Glomerular endothelial cell (primary cell): ENCODE measurements at places on chromosomes 4 and X. TPM values are rescaled to one million over a fixed set of nuclear protein-coding genes. Genes with fewer than 3 reads are reported as not detected.

GRCh38 chrX:30525732-30526131 lies 51.8 kb downstream of the TASL start:
- no peak for DNase-seq

- no peak for DNase-seq
Measured at GRCh38 chr4:6576932-6577331, 1.9 kb downstream of the MAN2B2 start.

- no peak for DNase-seq
Measured at GRCh38 chr4:166972071-166972470, 262.2 kb downstream of the SPOCK3 start.

DNA sequence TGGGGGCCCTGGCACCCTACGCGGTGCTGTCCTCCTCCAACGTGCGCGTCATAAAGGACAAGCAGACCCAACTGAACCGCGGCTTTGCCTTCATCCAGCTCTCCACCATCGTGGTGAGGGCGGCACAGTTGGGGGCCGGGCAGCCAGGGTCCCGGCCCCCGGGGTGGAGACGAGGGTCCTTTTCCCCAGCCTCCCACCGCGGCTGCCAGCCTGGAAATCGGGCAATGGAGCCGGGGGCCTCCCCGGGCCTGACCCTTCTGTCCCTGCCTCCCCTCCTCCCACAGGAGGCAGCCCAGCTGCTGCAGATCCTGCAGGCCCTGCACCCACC lies 13.7 kb upstream of the UBA1 start:
- DNase-seq = no peak

GRCh38 chrX:39318506-39319343 lies 517.5 kb downstream of the MID1IP1 start:
- no peak for DNase-seq

GRCh38 chr4:85154591-85154990 lies 188.1 kb upstream of the WDFY3 start:
- DNase-seq = no peak

DNA sequence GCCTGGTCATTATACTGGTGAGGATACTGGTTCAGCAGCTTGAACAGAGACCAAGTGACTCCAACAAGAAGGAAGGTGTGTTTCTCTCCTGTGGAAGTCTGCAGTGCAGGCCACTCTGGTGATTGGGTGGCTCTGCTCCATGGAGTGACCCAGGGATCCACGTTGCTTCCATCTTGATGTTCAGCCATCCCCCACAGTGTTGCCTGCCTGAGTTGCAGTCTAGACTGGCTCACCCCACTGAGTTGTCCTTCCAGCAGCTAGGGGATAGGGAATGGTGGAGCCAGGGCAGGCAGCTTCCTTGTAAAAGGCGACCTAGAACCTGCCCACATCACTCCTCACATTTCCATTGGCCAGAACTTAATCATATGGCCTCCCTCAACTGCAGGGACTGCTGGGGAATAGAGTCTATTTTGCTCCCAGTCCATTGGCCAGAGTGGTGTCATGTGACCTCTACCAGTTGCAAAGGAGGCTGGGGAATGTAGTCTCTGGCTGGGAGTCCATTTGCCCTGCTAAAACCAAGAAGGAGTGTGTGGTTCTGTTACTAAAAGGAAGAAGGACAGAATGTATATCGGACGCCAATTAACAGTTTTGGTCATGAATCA lies 8.0 kb downstream of the MAN2B2 start:
- DNase-seq = peak; percentile 5

DNA sequence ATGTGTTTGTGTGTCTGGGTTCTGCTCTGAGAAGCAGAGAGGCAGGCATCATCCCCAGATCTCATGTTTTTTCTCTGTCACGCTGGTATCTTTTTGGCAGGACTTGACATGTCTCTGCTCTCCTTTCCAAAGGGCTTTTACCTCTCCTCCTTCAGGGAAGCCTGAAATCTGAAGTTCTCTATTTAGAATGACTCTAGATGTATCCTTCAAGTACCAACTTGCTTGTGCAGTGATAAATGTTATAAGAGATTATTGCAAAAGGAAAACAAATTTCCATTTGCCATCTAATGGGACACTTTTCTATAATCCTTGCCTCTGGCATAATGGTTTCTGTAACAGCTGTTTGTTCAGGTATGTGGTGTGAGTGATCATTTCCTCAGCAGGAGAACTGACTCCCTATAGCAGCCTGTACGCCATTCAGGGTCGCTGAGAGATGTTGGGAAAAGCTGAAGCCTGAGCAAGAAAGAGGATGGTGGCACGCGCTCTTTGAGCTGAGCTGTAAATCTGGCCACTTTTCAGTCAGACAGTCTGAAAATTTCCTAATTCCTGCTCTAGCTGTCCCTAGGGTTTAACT lies 72.5 kb downstream of the CNGA2 start:
- no peak for DNase-seq

- peak; percentile 62 for DNase-seq
Measured at GRCh38 chrX:11533199-11533651, 132.5 kb downstream of the ARHGAP6 start.

DNA sequence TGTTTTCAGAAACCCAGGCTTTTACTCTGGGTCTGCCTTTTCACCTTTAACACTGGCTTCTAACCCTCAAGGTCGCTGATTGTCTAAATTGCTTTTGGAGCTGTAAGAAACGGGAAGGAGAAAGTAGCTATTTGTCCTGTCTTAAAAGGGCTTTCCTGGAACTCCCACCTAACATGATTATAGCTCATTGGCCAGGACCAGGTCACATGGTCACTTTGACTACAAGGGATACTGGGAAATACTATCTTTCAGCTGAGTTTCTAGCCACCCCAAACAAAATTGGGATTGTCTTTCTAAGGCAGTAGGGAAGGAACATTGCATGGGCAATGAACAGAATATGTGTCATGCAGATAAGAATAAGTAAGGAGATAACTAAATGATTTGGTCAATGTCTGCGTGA lies 106.7 kb upstream of the ARHGAP24 start:
- no peak for DNase-seq

DNA sequence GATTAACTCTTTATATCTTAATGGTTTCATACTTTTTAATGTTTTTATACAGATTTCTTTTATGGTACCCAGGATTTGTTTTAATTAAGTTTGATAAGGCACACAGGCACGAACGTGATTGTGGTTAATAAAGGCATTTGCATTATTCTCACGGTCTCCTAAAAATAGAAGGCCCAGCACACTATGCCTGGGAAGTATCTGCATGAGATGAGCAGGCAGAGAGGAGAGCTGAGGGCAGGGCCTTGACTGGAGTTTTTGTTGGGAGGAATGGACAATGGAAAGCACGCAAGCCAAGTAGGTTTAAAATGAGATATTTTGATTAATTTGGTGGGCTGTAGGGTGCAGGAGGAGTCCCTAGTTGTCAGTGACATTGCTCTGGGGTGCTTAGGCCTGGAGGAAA lies 1714.3 kb upstream of the PCDH7 start:
- DNase-seq = no peak

GRCh38 chr4:2396781-2397368 lies 21.6 kb downstream of the ZFYVE28 start:
- DNase-seq = no peak

- DNase-seq = no peak
Measured at GRCh38 chr4:118345813-118346212, 7.0 kb downstream of the PRSS12 start.

- no peak for DNase-seq
Measured at GRCh38 chr4:25821899-25822298, 40.9 kb downstream of the SEL1L3 start.

- DNase-seq = no peak
Measured at GRCh38 chr4:17155486-17155885, 257.0 kb upstream of the LDB2 start.

DNA sequence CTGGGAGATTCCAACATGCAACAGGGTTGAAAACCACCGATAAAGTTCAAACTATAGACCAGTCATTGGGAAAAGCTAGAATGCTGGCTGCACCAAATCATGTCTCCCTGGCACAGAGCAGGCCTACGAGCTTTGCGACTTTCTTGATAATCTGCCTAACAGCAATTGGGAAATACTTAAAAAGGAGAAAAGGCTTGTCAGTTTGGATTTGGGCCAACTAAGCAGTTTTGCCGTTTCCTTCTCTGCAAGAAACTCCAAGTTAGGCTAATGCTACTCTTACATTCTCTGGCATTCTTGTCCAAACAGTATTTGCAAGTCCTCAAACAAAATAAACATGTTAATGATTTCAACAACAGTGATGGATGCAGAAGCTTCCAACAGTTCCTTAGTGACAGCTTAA lies 87.9 kb downstream of the PDK3 start:
- DNase-seq = no peak

DNA sequence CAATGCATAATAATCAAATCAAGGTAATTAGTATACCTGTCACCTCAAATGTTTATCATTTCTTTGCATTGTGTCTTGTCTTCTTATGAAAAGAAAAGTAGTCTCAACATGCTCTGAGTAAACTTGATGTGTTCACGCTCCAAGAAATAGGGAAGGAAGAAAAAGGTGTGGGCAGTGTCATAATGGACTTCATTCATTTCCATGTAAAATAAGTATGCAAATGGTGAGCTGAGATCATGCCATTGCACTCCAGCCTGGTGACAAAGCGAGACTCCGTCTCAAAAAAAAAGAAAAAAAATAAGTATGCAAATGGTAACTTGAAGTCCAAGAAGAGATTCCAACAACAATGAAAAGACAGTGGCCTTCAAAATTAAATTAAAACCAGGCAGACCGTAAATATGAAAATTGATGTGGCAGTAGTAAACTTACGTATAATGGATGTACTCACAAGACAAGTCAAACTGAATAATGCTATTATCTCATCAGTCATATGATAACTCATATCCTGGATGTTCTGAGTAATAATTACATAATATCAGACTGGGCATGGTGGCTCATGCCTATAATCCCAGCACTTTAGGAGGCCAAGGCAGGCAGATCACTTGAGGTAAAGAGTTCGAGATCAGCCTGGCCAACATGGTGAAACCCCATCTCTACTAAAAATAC lies 6.0 kb upstream of the CWH43 start:
- no peak for DNase-seq

GRCh38 chr4:73221734-73222133 lies 36.9 kb downstream of the ANKRD17 start:
- DNase-seq = no peak

DNA sequence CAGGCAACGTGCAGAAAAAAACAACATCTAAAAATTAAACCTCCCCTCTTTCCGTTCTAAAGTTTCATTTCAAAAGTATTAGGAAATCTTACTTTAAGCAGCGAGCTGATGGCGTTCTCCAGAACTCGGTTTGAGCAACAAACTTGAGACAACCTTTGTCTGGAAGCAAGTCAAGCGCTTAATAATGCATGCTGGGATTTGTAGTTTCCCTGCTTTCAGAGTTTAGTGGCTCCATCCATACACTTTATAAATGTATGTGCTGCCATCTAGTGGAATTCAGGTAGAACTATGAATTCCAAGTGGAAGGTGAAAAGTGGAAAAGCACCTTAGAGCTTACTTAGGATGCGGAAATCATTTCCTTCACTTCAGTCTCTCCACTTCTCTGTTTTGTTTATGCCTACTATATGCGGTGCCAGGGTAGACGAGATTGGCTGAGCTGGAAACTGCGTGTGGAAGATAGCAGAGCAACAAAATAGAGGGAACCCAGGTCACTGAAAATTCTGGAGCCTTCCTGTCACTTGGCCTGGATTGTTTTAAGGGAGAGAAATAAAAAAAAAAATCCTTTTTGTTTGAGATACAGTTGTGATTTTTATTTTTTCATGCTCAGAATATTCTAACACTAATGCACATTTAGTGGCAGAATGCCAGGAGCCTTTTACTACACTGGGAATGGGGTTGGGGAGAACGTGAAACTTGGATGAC lies at the start of gene BDH2:
Gene BDH2 (minus strand): TSS at position 144 of the 702 bp plus-strand sequence. CDS start 3,580 bp downstream, outside the sequence.
- peak; percentile 90 for DNase-seq

DNA sequence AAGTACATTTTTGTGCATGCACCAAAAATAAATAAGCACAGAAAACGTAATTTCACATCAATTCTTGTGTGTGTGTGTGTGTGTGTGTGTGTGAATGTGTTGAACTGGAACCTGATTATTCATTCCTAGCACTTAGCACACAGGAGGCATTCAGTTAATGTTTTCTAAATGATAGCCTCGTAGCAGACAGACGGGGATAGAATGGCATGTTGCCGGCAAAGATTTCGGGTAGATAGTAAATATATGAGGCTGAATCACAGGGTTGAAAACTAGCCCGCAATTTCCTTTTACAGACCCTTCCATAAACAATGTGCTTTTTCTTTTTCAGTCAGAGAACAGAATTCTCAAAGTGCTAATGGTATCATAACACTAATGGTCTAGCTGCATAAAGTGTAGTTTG lies 13.5 kb downstream of the MAOB start:
- no peak for DNase-seq

DNA sequence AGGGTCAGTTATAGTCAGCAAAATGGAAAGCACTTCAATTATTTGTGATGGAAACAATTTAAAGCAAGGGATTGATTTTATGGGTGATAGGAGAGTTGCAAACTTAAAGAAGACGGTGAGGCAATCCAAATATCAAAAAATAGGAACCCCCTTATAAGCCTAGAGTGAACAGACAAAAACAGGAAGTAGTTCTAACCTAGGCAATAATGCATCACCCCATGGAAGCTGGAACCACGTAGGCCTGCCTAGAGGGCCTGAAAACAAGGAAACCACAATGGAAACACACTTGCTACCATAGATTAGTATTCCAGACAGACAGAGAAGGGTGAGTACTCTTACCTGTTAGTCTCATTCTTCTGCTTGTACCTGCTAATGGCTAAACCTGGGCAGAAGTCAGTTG lies 13.5 kb upstream of the GK2 start:
- no peak for DNase-seq

DNA sequence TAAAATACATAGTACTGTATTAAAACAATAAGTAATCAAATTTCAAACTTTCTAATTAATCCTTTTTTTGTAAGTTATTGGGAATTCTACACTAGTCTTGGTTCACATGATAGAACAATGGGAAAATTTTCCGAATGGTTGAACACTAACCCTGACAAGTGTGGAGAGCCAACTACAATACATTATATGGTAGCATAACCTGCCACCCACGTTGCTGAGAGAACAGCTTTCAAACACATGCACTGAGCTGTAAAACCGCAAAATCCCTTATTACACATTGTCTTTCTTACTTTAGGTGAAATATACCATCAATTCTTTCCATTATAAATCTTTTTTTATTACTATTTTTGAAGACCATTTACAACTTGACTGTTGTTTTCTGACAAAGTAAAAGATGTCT lies 54.7 kb downstream of the ANAPC10 start:
- no peak for DNase-seq

Gene RENBP
- total RNA-seq = 19.0 and 23.7 TPM in 2 replicates

Gene HELQ
- 7.0 and 7.4 TPM in 2 replicates for total RNA-seq

Gene P2RY4
- 0.12 TPM in 1 of 2 replicates, not detected in the other for total RNA-seq

Gene LUZP4
- not detected in 2 replicates for total RNA-seq

Gene KLHL13
- 3.9 and 6.2 TPM in 2 replicates for total RNA-seq

Gene THOC2
- 40.0 and 48.4 TPM in 2 replicates for total RNA-seq

Gene SRPX
- total RNA-seq = 147 and 267 TPM in 2 replicates

Gene ZDHHC9
- total RNA-seq = 42.5 TPM in 2 replicates

Gene KLB
- not detected in 2 replicates for total RNA-seq

Gene GSTCD
- total RNA-seq = 8.7 and 10.2 TPM in 2 replicates

Gene LRBA
- total RNA-seq = 23.7 and 28.3 TPM in 2 replicates
